ENCODE measurements at places on chromosomes 7 and 10. TPM values are rescaled to one million over a fixed set of nuclear protein-coding genes. Genes with fewer than 3 reads are reported as not detected.

DNA sequence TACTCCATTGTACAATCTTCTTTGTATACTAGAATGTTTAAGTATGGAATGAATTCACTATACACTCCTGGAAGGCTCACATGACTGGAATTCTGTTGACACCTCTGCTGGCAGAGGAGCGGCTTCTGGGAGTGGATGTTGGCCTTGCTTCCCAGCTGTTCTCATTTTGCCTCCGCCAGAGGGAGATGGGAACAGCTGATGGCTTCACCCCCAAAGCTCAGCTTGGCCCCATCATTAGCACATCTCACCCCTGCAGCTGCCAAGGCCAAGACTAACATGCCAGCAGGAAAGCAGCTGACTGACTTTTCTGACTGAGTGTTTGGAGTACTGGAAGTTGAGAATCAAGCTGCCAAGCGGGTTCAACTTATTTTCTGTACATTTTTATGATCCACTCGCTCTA is 15.1 kb downstream of the ADAM12 start:
- DNase-seq: no peak

- DNase-seq: no peak
These were observed 196.6 kb upstream of the NPVF start for GRCh38 chr7:25424855-25425254.

- no peak for DNase-seq
These were observed 40.7 kb downstream of the ANK3 start for GRCh38 chr10:60348982-60349381.

- DNase-seq: no peak
These were observed 40.4 kb downstream of the TAC1 start for GRCh38 chr7:97772045-97772901.

- DNase-seq: no peak
These were observed 47.8 kb upstream of the KAT6B start for GRCh38 chr10:74778436-74779094.

GRCh38 chr7:43454936-43455518 is 127.9 kb upstream of the STK17A start:
- DNase-seq: no peak

The OGA gene
- total RNA-seq: 101 TPM

The TWIST1 gene
- 8.1 TPM for total RNA-seq

Data from neural crest cell (in vitro differentiated cells).